ELR (cell line): ENCODE measurements at places on chromosomes 11 and 22.

- DNase-seq = peak; percentile 70
Measured at GRCh38 chr11:102810950-102811660, 13.1 kb upstream of the MMP1 start.

DNA sequence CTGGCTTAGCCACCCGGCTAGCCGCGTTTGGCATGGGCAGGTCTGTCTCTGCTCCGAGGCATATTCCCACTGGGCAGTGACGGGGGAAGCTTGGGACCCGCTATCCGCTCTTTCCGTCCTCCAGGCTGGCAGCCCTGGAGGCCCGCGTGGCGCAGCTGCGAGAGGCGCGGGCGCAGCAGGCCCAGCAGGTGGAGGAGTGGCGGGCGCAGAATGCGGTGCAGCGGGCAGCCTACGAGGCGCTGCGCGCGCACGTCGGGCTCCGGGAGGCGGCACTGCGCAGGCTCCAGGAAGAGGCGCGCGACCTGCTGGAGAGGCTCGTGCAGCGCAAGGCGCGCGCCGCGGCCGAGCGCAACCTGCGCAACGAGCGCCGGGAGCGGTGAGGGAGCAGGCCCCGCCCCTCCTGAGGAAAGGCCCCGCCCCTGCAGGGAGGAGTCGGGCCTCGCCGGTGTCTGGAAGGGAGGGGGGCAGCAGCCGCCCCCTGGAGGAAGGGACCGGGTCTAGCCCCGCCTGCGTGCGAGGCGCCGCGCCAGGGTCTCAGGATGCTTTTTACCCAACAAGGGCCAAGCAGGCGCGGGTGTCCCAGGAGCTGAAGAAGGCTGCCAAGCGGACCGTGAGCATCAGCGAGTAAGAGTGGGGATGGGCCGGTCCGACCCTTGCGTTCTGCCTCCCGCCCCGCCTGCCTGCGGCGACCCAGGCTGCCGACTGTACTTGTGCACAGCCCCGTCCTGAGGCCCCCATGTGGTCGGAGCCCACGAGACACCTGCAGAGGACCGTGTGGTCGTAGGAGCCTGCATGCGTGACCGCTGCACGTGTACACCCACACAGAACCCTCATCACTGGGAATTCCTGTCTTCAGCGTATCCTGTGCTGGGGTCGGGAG lies 7.9 kb downstream of the ATG16L2 start:
- DNase-seq = peak; percentile 88

GRCh38 chr22:26442086-26442756 lies 13.2 kb downstream of the ASPHD2 start:
- DNase-seq = peak; percentile 62

DNA sequence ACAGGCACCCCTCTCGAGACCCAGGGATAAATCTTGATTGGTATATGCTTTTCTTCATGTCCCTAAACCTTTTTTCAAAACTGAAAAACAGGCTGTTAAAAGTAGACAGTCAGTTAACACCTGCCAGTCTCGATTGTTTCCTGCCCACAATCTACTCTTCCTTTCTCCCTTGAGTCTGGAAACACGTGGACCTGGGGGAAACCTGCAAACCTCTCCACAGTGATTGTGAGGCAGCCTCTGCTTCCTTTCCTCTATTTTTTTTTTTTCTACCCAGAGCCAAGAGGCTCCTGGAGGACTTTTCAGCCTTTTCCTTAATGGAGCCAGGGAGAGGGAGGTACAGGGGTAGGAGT lies 69.4 kb upstream of the CLMP start:
- DNase-seq = no peak

- no peak for DNase-seq
Measured at GRCh38 chr11:24406389-24406788, 90.5 kb upstream of the LUZP2 start.

GRCh38 chr22:21082248-21082647 lies 36.5 kb downstream of the LRRC74B start:
- DNase-seq = no peak

GRCh38 chr11:132636523-132636922 lies 895.8 kb downstream of the OPCML start:
- DNase-seq = no peak

GRCh38 chr11:28631148-28631547 lies 523.0 kb downstream of the METTL15 start:
- no peak for DNase-seq

DNA sequence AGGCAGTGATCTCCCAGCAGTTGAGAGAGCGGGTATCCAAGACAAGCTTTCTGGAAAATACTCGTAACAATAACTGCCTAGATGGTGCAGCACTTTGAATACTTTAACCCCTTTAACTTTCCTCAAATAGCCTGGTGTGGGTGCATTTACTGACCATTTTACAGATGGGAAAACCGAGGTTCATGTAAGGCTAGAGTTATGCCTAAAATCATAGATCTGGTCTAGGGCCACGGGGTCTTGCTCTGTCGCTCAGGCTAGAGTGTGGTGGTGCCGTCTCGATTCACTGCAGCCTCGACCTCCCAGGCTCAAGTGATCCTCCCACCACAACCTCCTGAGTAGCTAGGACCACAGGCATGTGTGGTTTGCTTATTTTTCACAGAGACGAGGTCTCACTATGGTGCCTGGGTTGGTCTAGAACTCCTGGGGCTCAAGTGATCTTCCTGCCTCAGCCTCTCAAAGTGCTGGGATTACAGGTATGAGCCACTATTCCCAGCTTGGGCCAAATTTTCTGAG lies 269.2 kb upstream of the SYN3 start:
- no peak for DNase-seq
